ENCODE measurements at places on chromosomes 16 and 17. TPM values are rescaled to one million over a fixed set of nuclear protein-coding genes. Genes with fewer than 3 reads are reported as not detected.

- DNase-seq, result no peak
Observed at GRCh38 chr16:50275428-50276325, 9.3 kb downstream of the ADCY7 start.

KRTAP4-4 gene
- polyA plus RNA-seq, result not detected

- DNase-seq, result no peak
Observed at GRCh38 chr17:41498276-41498675, 7.1 kb downstream of the KRT13 start.

DNA sequence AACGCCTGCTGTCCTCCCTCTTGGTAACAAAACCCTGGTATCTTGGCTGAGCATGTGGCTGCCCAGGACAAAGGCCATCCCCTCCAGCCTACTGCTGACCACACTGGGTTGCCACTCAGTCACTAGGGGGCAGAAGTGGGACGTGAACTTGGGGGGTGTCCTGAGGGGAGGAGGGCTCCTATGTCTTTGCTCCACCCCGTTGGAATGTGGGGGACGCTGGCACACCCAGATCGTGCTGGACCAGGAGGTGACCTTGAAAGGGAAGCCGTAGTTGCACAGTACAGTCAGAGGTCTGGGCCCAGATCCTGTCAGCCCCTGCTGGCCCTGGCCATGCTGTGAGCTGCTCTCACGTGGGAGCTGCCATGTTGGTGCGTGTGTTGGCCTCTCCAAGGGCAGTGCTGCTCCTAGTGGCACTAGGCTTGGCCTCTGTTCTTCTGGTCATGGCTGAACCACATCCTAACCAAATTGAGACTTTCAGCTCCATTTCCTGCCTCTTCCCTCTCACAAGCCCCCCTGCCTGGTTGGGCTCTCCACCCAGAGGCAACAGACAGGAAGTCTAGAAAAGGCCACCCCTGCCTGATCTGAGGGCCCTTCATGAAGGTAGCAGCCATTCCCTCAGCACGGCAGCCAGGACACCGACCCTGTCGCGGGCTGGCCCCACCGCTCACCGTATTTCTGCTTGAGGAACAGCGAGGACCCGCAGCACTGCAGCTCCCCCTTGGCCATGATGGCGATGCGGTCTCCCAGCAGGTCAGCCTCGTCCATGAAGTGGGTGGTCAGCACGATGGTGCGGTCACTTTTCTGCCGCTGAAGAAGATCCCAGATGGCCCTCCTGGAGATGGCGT, 29.0 kb upstream of the RNPS1 start:
- DNase-seq, result no peak

- no peak for DNase-seq
Observed at GRCh38 chr17:52294301-52294700, 135.8 kb upstream of the CA10 start.

CD300LB gene
- polyA plus RNA-seq, result 0.19 TPM

GRCh38 chr16:28930652-28931051, 1.1 kb upstream of the CD19 start:
- DNase-seq, result no peak

NAGPA gene
- polyA plus RNA-seq, result 8.7 TPM

- no peak for DNase-seq
Observed at GRCh38 chr17:48565925-48566710, 12.0 kb downstream of the HOXB4 start.

DNA sequence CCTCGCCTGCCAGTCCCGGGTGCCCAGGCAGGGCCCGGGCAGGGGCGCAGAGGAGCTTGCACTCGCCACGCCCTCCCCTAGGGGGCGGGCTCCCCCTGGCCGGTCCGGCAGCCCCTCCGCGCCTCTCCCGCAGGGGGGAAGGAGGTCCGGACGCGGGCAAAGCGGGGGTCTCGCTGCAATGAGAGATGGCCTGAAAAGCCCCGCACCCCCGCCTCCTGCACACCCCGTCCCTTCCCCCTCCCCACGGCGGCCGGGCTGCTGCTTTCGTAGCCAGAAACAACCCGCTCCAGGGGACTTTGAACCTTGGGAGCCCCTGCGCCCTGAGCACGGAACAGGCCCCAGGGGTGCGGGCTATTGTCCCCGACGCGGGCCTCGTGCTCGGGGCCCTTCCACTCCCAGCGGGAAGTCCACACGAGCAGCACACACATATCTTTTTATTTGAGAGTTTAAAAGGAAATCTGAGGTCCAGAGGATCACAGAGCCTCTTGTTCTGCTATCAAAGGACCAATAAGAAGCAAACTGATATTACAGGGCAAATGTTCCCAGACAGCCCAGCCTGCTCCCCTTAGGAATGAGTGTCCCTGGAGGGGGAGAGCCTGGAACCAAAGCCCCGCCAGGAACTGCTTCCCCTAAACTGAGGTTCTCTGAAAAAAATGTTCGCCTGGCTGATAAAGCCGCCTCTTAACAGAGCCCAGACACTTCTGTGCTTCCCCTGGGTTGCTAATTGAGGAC, 5.8 kb upstream of the CBX4 start:
- no peak for DNase-seq

GRCh38 chr17:29005936-29006511, at the start of gene SEZ6:
Gene SEZ6, minus strand, starts transcription at chr17:29006033. Its CDS starts 164 bp downstream, at chr17:29005869.
- DNase-seq, result peak; percentile 77

- DNase-seq, result no peak
Observed at GRCh38 chr16:5428932-5429331, 331.3 kb upstream of the EEF2KMT start.

GRCh38 chr16:25734430-25735385, 42.9 kb downstream of the HS3ST4 start:
- no peak for DNase-seq

DNA sequence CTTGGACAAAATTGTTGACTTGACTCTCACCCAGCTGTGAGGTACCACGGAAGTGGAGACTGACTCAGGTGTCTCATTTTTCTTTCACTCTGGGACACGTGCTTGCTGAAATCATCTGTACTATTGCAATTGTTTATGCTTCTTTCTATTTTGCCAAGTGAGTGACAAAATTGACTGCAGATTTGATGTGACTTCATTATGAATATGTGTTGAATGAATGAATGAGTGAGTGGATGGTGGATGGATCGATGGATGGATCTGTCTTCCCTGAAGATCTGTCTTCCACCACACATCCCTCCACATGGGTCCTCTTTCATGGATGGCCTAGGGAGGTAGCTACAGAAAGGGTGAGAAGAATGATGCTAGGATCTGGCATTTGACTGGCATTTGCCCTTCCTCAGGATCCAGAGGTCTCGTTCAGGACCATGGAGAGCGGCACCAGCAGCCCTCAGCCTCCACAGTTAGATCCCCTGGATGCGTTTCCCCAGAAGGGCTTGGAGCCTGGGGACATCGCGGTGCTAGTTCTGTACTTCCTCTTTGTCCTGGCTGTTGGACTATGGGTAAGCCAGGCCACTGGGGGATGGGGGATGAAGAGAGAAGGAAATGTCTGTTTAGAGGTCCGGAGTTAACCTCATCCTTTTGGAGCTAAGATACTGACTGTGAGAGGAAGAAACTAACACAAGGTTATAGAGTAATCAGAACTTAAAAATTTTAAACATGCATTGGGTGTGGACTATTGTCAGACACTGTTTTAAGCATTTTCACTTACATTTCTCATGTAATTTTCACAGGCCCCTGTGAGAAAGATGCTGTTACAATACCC, 12.7 kb downstream of the SLC5A11 start:
- DNase-seq, result no peak

Measured in right renal pelvis (tissue), 4 donors.